HCT116 (cell line): ENCODE measurements at places on chromosomes 16 and 17.

DNA sequence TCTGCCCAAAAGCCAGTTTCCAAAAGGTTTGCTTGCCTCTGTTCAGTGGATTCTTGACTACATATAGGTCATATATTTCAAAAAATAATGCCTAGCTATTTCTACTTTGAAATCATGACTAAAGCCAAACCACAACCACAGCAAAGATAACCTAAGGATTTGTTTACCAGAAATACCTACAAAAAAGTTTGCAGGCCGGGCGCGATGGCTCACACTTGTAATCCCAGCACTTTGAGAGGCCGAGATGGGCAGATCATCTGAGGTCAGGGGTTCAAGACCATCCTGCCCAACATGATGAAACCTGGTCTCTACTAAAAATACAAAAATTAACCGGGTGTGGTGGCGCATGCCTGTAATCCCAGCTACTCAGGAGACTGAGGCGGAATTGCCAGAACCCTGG lies 15.2 kb downstream of the CARHSP1 start:
- DNase-seq = no peak

DNA sequence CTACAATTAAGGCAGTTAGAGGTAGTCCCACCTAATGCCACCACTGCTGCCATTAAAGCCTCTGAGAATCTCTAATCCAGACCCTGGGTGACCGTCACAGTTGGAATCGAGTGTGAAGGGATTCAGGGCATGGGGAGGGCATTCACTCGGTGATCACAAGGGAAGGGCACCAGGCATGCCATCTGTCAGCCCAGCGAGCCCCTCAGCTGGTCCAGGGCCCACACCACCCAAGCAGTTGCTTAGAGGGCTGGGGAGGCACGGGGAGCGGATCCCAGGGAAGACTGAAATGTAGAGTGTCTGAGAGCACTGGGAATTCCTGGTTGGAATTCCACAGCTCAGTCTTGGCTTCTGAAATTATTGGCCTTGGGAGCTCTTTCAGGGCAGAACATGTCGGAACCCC lies 294.6 kb downstream of the CPPED1 start:
- DNase-seq = no peak

DNA sequence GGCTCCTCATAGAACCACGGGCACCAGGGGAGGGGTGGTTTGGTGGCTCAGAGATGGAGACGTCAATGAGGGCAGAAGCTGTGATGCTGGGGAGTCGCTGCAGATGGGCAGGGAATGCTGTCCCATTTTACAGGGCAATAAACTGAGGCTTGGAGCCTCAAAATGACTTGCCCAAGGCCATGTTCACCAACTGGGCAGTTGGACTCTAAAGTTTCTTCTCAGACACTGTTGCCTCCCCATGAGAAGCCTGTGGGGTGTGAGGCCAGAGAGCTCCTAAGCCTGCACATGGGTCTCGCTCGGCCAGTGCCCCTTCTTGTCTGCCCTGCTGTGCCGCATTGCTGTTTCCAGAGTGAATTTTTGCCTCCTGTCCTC lies 38.6 kb downstream of the CPNE2 start:
- no peak for DNase-seq

DNA sequence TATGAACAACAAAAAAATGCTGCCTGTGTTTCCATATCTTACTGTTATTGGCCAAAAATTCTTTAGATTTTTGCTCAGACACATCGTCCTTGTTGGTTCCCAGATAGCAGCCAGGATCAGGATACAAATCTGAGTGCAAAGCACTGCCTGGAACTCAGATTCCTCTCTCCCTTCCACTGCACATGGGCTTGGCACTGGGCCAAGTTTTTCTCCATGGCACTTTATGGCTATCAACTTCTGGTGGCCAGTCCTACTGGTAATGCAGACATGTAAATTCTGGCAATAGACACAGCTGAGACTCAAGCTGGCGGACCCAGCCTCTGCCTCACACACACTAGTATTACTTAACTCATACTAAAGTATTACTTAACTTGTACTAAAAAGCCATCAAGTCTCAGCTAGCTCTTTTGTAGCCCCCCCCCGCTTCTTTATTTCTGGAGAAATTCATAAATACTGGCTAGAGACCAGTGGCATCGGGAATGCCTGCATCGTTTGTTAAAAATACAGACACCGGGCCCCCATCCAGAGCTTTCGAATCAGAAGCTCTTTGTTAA lies 181.2 kb upstream of the COX10 start:
- no peak for DNase-seq

- DNase-seq = no peak
Observed at GRCh38 chr16:81480606-81481206, 36.1 kb downstream of the CMIP start.

DNA sequence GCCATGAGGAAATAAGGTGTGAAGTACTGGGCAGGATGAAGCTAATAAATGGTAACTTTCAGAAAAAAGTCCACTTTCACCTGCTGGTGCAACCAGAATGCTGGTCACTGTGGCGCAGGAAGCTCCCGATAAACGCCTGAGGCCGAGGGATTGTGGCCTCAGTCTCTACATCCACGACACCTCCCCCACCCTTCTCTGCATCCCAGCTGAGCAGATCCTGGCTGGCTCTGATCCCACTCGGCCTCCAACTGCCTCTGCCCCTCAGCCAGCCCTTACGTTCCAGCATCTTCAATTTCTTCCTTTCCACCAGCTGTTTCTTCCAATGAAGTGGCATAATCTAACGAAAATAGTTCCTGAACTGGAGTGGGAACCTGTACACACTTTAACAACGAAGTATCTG lies 49.5 kb downstream of the COX4I1 start:
- DNase-seq = no peak

GRCh38 chr17:11797803-11798202 lies 199.5 kb downstream of the ZNF18 start:
- no peak for DNase-seq

- no peak for DNase-seq
Observed at GRCh38 chr16:87306516-87306915, 10.7 kb downstream of the C16orf95 start.

DNA sequence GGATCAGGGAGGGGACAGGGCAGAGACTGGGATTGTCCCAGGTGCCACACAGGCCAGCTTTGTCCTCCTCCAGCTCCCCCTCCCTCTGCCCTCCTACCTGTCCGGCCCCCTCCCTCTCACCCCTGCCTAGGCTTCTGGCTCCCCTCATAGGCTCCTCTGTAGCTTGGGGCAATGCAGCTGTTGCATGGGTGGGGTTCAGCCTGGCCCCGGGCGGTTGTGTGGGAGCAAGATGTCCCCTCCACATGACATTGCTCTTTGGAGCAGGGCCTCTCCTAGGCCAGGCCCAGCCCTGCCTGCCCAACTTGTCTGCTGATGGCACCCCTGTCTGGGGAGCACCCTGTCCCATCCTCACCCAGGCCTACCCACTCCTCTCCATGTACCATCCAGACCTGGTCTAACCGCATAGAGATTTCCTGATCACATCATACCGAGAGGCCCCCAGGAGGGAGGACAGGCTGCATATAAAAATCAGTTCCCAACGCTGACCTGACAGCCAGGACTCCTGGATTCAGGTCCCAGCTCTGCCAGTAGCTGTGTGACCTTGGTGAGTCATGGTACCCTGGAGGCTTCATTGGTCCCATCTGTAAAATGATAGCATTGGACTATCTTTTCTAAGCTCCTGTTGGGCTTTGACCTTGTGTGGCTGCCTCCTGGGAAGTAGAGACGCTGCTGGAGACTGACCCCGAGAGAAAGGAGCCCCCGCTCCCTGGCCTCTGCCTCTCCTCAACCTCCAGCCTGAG lies 48.8 kb upstream of the DLX4 start:
- DNase-seq = no peak

DNA sequence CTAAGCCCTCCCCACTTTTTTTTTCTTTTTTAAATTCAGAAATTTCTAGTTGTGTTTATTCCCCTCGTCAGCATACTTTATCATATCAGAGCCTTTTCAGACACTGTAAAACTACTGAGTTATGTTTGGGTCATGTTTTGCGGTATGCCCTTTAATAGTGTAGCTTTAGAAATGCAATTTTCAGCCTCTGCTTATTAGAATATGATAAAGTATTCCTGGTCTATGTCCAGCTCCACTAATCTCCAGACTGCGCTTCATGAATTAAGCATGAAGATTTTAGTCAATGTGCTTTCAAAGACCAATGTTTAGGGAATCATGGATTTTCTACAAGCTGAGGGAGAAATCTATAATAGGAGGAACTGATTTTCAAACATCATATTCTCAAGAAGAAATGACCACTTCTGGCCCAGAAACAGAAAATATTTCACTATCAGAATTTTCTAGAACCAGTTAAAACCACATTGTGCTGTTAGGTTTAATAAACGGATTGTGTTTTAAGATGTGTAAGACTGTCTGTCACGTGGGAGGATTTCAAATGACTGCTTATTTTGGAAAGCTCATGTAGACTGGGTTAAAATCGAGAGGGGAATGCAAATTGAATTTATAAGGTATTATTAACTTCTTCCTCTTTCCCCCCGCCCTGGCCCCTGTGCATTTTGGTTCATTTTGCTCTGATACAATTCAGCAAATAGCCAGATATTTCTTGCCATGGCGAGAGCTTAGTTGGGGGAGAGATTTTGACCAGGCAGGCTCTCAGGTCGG lies 498.5 kb downstream of the WWOX start:
- DNase-seq = no peak

GRCh38 chr17:5516060-5516792 lies 29.9 kb downstream of the MIS12 start:
- peak; percentile 66 for DNase-seq

DNA sequence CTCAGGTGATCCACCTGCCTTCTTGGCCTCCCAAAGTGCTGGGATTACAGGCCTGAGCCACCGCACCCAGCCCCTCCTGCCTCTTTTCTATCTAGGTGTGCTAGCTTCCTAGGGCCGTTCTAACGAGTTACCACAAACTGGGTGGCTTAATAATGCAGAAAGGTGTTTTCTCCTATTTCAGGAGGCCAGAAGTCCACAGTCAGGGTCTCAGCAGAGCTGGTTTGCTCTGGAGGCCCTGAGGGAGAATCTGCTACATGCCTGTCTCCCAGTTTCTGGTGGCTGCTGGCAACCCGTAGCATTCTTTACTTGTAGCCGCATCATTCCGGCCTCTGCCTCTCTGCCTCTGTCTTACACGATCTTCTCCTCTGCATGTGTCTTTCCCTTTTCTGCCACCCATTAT lies 89.2 kb downstream of the NTN1 start:
- no peak for DNase-seq

- DNase-seq = no peak
Observed at GRCh38 chr17:79917902-79918484, 78.8 kb upstream of the CBX4 start.

GRCh38 chr17:14225254-14225980 lies 11.2 kb downstream of the CDRT15 start:
- no peak for DNase-seq

- DNase-seq = no peak
Observed at GRCh38 chr17:65109990-65110680, 27.0 kb upstream of the RGS9 start.

DNA sequence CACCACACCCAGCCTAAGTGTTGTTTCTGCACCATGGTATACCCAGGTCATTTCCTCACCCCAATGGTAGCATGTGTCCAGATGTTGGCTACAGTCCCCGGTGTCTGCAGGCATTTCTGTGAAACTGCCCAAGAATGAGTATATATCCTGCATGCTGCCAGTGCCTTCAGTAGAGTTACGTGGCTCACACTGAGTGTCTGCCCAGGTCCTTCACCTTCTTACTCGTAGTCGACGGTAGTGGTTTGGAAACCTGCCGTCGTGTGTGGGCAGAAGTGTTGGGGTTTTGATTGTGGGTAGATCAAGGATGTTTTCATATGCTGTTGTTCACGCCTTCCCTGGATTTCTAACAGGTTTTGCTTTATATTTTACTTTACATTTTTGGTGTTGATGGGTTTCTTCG lies 16.8 kb downstream of the TCF25 start:
- DNase-seq = no peak
